ENCODE measurements at places on chromosomes 4 and X.

GRCh38 chr4:24655971-24656370 is 71.6 kb upstream of the DHX15 start:
- no peak for DNase-seq

- DNase-seq, result no peak
Measured at GRCh38 chr4:137640838-137641158, 108.5 kb upstream of the PCDH18 start.

DNA sequence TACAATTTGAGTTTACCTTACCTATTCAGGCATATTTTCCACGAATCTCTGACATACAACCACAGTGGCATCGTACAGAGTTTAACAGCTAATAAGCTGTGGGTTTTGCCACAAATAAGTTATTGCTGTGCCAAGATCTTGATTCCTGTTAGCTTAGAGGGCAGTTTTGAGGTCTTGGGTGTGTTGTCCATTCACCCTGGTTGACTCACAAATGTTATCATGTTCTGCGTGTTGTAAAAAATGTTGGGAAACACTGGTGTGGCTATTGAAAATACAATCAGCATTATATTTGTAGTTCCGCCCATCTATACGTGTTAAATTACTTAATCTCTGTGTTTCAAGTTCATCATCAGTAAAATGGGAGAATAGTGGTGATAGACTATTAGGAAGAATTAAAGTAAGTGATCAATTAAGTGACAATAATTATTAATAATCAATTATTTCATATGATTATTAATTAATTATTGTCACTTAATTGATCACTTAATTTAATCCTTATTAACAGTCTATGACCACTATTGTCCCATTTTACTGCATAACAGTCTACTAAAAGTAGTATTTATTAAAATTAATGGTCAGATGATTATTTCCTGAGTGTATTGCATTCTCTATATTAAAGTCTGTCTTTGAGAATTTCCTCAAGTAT is 96.3 kb downstream of the TMA16 start:
- no peak for DNase-seq

DNA sequence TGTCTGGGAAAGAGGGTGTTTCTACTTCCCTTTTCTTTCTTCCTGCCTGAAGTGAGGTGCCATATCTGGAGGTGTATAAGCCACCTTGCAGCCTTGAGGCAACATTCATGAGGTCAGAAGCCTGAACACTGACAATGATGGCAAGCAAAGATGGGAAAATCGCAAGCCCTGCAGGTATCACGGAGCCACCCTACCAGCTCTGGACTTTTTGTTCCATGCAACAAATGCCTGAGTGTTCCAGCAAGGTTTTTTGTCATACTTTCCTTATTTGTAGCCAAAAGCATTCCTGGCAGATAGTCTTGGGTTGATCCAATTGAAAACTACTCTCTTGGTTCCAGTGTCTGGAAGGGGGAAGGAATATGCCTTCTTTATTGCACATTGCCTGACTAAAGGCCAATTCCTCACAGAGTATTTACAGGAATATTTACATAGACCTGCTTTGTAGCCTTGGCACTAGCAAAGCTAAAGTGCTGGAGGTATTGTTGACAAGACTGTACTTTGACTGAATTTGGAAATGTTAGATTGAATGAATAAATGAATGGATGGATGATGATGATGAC is 14.4 kb upstream of the SOD3 start:
- no peak for DNase-seq

DNA sequence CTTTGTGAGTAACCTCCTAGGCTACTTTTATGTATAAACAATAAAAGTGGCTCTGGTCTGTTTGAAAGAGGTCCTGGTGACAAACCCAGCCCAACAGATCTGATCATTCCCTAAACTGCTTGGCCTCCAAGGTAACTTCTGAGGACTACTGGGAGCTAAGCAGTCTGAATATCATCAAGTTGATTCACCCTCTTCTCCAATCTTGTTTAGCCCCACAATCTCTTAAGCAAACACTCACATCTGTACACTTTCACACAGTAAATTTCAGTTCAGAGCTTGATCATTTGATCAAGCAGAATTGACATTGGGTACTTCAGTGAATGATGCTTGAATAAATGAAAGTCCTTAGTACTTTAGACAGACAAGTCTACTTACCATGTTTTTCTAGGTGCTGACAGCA is 74.7 kb downstream of the HCCS start:
- no peak for DNase-seq

DNA sequence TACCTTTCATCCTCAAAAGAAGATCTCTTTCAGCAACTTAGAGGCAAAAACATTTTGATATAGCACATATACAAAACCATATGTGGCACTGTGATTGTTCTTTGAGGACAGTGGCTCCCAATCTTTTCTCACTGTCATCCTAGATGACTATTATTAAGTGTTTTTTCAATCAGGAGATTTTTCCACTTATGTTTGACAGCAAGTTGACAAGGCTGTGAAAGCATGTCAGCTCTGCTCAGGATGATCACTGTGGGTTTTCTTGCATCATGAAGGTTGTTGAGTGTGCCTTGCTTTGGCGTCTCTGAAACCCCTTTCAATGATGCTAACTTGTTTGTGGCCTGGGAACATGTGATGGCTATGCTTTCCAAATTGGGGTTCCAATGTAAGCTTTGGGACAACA is 20.2 kb upstream of the NSUN7 start:
- DNase-seq, result no peak

- DNase-seq, result no peak
Measured at GRCh38 chr4:83219344-83220331, 65.0 kb downstream of the COQ2 start.
